Esophagus muscularis mucosa (tissue), 4 donors: ENCODE measurements at places on chromosomes 16 and 17. TPM values are rescaled to one million over a fixed set of nuclear protein-coding genes. Genes with fewer than 3 reads are reported as not detected.

TPSG1 gene
- total RNA-seq, result 2.9 TPM

COQ7 gene
- total RNA-seq, result 31.2 TPM

LRRC75A gene
- 3.1 TPM for total RNA-seq

PIRT gene
- total RNA-seq, result 1.3 TPM

RUNDC3A gene
- 1.8 TPM for total RNA-seq
